Activated CD8-positive, alpha-beta memory T cell treated with anti-CD3 and anti-CD28 coated beads for 1 hour (primary cell): ENCODE measurements at places on chromosomes 7 and 10.

GRCh38 chr7:55099066-55099820 is 80.4 kb downstream of the EGFR start:
- DNase-seq: no peak

DNA sequence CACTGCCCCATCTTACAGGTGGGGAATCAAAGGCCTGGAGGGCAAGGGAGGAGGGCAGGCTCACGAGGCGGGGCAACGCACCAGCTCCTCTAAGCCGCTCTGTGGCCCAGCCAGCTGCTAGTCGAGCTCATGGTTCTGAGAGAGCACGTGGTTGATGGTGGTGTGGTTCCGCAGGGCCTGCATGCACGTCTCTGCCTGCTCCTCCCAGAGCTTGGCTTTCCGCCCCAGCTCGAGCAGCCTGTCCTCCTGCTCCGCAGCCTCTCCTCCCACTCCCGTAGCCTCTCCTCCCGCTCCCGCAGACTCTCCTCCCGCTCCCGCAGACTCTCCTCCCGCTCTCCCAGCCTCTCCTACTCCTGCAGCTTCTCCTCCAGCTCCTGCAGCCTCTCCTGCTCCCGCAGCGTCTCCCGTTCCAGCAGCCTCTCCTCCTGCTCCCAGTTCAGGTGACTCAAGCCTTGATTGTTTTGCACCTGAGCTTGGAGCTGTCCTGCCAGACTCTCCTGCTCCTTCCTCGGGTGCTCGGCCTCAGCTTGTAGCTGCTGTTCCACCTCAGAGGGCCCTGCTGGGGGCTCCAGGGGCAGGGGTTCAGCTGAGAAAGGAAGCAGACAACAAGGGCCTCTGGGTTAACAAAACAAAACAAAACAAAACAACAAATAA is 19.1 kb upstream of the MTPAP start:
- no peak for DNase-seq

GRCh38 chr10:131532745-131533341 is 221.3 kb upstream of the TCERG1L start:
- no peak for DNase-seq

GRCh38 chr7:148383651-148384050 is 206.9 kb upstream of the C7orf33 start:
- no peak for DNase-seq

- DNase-seq: no peak
Observed at GRCh38 chr10:97736403-97736901, 476 bp upstream of the ZFYVE27 start.
